CD4-positive, alpha-beta T cell (primary cell): ENCODE measurements at places on chromosomes 16 and 17.

- DNase-seq: no peak
Measured at GRCh38 chr17:51463353-51463752, 203.0 kb downstream of the UTP18 start.

DNA sequence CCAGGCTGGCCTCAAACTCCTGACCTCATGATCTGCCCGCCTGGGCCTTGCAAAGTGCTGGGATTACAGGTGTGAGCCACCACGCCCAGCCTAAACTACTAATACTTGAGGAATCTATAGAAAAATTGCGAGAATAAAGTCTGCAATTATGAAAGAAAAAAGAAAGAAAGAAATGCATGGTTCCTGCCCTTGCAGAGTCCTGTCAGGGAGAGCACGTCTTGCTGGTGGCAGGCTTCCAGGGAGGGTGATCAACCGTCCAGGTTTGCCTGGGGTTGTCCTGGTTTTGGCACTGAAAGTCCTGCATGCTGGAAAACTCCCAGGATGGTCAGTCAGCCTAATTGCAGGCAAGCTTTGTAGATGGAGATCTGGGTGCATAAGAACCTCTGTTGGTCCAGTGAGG is 21.5 kb upstream of the KIFC3 start:
- DNase-seq: no peak

GRCh38 chr16:20624882-20625807 is 49.0 kb upstream of the ACSM2B start:
- no peak for DNase-seq

GRCh38 chr17:83203073-83203471 is 123.7 kb downstream of the METRNL start:
- no peak for DNase-seq

DNA sequence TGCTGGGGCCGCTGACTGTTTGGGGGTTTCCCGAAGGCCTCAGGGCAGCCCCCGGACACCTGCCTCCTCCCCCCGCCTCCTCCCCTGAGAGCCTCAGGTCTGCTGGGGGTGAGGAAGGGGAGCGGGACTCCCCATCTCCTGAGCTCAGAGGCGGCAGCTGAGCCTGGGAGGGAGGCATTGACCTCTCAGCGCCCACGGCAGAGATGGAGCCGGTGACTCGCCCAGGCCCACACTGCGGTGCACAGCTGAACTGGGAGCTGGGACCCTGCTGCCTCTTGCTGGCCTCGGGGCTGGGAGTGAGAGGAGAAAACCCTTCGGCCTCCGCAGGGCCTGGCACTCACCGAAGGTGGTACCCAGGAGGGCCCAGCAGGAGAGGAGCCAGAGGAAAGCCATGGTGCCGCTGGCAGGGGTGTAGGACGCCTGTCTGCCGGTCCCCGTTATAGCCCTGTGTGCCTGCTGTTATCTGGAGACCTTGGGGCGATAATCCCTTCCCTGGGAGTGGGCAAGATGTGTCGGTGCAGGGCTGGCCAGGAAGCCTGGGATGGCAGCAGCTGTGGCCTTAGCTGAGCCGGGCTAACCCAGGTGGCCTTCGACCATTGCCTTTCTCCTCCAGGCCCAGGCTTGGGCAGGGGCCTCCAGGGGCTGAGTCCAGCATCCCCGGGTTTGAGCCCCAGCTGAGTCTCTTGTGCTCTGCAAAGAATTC is at the start of gene CTRB2:
Gene CTRB2, minus strand, starts transcription at position 413 of the 703 bp plus-strand sequence. Its CDS starts 20 bp downstream, at position 393.
- DNase-seq: no peak

DNA sequence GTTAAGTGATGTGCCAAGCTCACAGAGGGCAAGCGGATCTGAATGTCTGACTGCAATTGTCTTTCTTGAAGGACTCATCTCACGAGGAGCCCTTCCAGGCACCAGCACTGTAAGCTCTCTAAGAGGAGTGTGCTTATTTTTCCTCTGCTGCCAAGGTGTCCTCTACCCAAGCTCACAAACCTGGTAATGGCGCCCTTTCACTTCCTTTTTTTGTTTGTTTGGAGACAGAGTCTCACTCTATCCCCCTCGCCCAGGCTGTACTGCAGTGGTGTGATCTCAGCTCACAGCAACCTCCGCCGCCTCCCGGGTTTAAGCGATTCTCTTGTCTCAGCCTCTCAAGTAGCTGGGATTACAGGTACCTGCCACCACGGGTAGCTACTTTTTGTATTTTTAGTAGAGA is 233.8 kb downstream of the MAP2K4 start:
- DNase-seq: no peak

GRCh38 chr17:74744714-74745547 is 3.5 kb upstream of the NHERF1 start:
- peak; percentile 88 for DNase-seq

GRCh38 chr16:71882505-71883167 is 1.3 kb downstream of the ZNF821 start:
- peak; percentile 56 for DNase-seq

GRCh38 chr17:58525239-58525638 is 10.8 kb upstream of the MTMR4 start:
- no peak for DNase-seq

GRCh38 chr16:85849388-85849787 is 49.6 kb upstream of the IRF8 start:
- no peak for DNase-seq

DNA sequence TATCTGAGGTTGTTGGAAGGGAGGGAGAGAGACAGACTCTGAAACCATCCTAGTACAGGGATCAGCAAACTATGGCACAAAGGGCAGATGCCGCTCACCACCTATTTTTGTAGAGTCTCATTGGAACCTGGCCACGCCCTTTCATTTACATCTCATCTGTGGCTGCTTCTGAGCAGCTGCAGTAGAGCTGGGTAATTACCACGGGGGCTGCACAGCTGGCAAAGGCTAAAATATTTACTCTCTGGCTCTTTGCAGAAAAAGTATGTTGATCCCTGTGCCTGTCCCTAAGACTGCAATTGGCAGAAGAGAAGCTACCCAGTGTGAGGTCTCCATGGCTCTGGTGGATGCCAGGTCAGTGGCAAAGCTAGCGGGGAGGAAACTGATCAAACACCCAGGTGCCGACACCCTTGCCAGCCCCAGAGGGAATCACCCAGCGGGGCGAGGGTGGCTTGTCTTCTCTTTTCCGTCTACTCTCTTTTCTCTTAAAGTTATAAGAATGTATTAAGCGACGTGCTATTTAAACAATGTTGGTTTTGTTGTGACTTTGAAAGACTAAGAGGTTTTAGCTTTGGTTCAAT is 14.0 kb downstream of the CEP295NL start:
- DNase-seq: no peak

- peak; percentile 32 for DNase-seq
Measured at GRCh38 chr17:63434951-63435571, 11.0 kb downstream of the CYB561 start.

- DNase-seq: no peak
Measured at GRCh38 chr16:14263011-14263410, 191.9 kb downstream of the MRTFB start.

GRCh38 chr16:2469399-2470233 is 1.5 kb upstream of the NTN3 start:
- DNase-seq: no peak

DNA sequence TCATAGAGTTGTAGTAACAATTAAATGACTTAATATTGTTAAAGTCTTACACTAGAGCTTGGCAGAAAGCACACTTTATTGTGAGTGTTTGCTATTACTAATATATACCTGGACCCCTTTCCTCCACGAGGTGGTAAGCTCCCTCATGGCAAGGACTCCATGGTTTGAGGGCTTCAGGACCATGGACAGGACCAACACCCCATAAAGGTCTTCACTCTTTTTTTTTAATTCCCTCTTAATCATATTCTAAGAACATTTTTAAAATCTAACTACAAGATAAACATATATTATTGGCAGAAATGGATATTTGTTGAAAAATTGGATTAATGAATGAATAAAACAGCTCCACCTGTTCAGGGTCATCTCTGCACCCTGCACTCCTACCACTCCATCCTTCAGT is 154.5 kb downstream of the CBLN1 start:
- no peak for DNase-seq

- DNase-seq: no peak
Measured at GRCh38 chr17:37820313-37820994, 75.6 kb upstream of the HNF1B start.

DNA sequence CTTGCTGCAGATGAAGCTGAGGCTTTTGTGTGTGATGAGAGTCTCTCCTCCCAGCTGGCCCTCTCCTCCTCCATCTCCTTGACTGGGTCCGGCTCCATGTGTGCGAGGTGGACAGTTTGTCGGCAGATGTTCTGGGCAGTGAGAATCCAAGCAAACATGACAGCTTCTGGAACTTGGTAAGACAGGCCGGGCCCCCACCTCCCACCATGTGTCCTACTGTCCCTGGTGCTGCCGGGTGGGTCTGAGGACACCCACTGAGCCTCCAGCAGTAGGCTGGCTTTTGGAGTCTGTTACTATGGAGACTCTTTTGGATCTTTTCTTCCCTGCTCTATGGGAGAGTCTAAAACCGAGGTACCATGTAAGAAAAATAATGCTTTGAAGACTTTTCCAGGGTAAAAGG is 12.7 kb downstream of the NUP85 start:
- no peak for DNase-seq

DNA sequence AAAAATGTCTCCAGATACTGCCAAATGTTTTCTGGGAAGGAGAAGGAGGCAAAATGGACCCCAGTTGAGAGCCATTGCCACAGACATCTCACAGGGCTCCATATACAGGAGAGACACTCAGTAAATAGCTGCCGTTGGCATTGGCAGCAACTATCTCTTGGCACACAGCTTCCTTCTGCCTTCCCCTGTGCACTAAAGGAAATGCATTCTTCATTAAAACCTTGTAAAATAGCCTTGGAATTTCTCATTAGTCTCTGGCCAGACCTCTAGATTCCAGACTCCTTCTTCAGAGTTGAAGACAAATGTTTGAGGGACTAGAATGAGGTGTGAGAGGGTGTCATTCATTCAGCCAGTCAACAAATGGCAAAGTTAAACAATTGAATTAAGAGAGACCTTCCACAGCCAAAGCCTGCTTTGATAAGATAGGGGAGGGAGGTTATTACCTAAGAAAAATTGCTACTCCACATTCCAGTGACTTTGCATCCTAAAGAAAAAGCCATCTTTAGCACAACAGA is 223.9 kb upstream of the HS3ST3A1 start:
- no peak for DNase-seq

DNA sequence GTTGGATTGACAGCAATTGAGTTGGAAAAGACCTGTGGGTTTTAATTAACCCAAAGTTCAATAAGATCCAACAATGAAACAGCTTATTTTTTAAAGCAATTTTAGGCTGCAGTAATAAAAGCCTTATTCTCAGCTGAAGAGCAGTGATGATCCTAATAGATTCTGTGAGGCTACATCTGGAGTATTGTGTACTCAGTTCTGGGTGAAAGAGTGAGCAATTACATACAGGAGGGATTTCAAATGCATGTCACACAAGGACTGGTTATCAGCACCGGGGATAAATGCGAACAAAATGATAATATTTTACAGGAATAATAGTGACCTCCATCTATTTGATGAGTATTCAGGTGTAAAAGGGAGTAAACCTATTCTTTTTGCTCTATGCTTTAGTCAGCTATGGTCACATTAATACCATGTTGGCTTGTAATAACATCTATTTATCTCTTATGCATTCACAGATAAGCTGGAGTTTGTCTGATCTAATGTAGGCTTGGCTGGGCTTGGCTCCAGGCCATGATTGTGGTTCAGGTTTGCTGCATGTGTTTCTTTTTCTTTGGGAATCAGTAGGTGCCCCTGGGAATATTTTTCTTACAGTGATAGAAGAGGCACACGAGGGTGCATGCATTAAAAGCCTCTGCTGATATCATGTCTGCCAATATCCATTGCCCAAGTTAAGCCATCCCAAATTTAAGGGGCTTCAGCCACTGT is 22.2 kb upstream of the TOX3 start:
- DNase-seq: no peak

DNA sequence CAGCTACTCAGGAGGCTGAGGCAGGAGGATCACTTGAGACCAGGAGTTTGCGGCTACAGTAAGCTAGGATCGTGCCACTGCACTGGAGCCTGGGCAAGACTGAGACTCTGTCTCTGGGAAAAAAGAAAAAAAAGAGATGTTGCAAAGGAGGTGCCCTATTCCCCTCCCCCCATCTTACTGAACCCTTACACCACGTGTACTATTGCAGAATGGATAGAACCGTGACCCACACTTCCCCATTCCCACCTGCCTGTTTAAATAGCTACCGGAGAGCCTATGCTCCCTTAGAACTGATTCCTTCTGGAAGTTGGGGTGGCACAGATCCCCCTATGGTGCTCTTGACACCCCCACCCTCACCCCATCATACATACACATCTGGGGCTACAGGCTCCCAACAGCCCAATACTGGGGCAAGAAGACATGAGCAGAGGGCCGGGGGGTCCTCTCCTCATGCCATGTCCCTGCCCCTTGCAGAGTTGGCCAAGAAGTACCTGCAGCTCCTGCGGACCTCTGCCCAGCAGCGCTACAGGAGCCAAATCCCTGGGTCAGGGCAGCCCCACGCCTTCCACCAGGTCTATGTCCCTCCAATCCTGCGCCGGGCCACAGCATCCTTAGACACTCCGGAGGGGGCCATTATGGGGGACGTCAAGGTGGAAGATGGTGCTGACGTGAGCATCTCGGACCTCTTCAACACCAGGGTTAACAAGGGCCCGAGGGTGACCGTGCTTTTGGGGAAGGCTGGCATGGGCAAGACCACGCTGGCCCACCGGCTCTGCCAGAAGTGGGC is 35.7 kb downstream of the NLRC5 start:
- no peak for DNase-seq

GRCh38 chr17:29077320-29077719 is 34.4 kb downstream of the PIPOX start:
- DNase-seq: no peak

GRCh38 chr16:29926711-29927052 is 656 bp upstream of the KCTD13 start:
- DNase-seq: no peak

- DNase-seq: no peak
Measured at GRCh38 chr16:27722892-27723450, 173.0 kb downstream of the KATNIP start.

DNA sequence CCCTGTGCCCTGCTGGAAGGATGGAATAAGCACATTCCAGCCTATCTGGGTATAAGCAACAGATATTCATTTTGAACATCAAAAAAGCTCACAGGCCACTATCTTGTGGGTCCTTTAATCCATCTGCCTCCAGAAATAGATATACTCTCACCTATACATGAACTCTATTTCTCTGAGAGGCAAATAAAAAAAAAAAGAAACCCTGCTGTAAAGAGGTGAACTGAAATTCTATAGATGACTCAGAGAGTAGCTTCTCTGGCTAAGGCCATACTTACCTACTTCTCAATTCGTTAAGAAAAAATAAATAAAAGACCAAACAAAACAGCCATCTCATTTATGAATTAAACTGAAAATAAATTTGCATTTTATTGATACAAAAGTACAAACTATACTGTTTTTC is 86.3 kb downstream of the DYNLRB2 start:
- DNase-seq: no peak

DNA sequence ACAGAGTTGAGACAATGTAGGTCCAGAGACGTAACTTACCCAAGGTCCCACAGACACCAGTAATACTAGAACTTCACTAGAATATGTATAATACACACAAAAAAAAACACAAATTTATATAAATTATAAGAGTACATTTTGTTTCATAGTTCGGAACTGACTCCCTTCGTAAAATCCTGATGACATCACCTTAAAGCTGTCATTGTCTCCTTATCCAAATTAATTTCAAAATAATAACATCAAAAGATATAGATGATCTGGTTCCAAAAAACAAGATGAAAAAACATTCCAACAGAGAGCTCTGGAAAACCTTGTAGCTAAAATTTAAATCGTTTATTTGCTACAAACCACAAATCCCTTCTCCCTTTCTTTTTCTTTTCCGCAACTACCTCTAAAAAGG is 10.0 kb downstream of the FBXL20 start:
- no peak for DNase-seq

GRCh38 chr17:1574697-1575471 is 12.3 kb upstream of the PITPNA start:
- DNase-seq: no peak
